ENCODE measurements at places on chromosomes 2 and 18.

DNA sequence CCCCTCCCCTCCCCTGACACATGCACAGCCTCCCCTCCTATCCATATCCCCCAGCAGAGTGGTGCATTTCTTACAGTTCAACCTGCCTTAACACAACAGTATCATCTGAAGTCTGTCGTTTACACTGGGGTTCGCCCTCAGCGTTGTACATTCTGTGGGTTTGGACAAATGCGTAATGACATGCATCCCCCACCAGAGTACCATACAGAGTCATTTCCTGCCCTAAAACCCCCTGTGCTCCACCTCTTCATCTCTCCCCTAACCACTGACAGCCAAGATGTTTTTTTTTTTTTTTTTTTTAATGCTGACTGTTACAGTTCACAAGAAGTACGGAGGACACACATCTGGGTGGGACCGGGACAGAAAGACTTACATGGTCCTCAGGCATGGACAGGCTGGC lies 22.6 kb downstream of the POMC start:
- no peak for DNase-seq

DNA sequence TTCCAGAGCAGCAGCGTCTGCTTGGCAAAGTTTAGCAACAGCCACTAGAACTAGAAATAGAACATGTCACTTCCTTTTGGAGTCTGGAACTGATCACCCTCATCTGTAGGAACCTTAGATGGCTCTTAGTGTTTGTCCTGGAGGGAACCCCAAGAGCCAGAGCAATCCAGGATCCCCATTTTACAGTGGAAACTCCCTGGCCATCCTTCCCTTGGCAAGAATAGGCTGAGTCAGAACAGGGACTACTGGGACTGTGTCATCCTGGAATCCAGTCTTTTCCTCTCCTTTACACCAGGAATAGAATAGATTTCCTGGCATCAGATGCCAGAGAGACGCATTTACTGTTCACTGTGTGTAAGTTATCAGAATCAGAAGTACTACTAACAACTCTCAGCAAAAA lies 33.2 kb upstream of the GRHL1 start:
- peak; percentile 51 for DNase-seq

- DNase-seq: no peak
Measured at GRCh38 chr2:42338567-42339190, 22.3 kb downstream of the COX7A2L start.

- DNase-seq: no peak
Measured at GRCh38 chr2:114610677-114611076, 168.2 kb downstream of the DPP10 start.

GRCh38 chr2:55862246-55862645 lies 61.3 kb downstream of the EFEMP1 start:
- peak; percentile 100 for DNase-seq

GRCh38 chr2:233928594-233929351 lies 11.6 kb downstream of the TRPM8 start:
- DNase-seq: peak; percentile 39
